Stimulated activated CD8-positive, alpha-beta memory T cell treated with anti-CD3 and anti-CD28 coated beads, Interleukin-2, amount 100 ng/mL, for 1 hour (primary cell): ENCODE measurements at places on chromosomes 5 and 9.

- no peak for DNase-seq
These were observed 227.7 kb downstream of the RFK start for GRCh38 chr9:76166526-76166925.

DNA sequence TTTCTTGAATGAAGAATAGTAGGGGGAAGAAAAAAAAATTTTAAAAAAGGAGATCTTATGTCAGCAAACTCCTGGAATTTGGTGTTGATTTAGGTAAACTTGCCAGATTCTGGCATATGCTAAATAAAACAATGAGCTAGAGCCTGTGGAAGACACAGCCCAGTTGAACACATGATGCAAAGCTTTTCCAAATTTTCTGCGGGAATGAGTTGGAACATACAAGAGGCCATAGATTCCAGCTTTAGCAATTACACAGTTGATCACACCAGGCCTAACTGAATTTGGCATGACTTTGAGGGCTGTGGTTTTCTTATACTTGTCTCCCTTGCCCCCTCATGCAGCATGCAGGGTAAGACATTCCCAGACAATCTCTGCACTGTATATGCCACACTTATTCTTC, 297.0 kb downstream of the SH3GL2 start:
- no peak for DNase-seq

DNA sequence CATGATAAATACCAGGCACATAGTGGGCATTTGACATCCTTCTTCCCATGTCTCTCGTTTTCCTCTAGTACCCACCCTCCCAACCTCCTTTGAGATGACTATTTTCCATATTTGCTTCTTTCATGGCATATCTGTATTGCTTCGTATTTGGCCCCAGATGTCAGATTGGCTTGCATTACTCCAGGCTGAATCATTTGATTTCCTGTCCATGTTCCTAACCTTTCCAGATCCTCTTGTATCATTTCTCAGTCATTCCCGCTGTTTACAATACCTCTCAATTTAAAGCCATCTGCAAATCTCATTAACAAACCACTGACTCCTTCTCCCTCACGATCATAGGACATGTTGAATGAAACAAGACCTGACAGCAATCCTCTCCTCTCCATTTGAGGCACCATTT, 19.9 kb downstream of the MTX3 start:
- DNase-seq: no peak

- DNase-seq: no peak
These were observed 53.6 kb upstream of the RANBP6 start for GRCh38 chr9:6068983-6069382.

GRCh38 chr9:127197861-127198430, 66.6 kb upstream of the GARNL3 start:
- DNase-seq: no peak

GRCh38 chr9:68998812-68999211, 15.1 kb downstream of the PRKACG start:
- DNase-seq: no peak

DNA sequence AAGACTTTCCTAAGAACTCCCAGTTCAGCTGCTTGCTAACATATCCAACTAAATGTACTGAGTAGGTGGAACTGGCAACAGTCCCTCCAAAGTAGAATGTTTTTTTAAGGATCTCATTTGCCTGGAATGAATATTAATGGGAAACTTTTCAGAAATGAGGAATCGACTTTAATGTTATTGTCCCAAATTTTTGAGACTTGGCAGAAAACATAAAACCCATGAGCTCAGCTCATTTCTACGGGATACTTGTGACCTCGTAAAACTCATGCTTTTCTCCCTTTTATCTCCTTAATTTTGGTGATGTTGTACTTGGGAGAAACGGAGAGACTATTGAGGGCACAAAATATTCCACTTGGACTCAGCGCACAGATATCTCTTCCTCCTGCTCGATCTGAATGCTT, 296.8 kb downstream of the EBF1 start:
- DNase-seq: no peak
